CD8-positive, alpha-beta T cell (primary cell): ENCODE measurements at places on chromosomes 12 and 14.

DNA sequence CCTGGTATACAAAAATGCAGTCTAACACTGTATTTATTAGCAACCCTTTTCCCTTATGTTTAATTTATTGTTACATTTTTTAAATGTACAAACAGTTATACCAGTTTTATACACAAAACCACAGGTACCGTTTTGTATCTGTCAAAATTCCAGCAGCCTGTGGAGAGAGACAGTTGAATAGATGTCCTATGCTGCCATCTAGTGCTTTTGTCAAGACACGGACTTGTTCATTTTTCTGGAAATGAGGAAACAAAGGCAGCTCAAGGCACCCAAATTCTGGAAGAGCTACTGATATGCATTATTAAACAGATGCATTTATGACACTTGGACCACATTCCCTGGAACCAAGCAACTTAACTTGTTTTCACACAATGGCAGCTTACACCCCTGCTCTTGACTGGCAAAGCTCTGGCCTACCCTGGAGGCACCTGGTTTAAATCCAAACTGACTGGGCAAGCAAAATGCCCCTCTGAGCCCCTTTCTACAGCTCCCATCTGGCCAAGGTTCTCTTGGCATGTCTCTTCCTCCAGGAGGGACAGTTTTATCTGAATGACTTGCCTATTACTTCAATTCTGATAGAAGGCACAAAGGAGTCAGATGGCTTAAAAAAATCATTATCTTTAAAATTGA, 286.9 kb upstream of the PRKD1 start:
- peak; percentile 2 for DNase-seq

DNA sequence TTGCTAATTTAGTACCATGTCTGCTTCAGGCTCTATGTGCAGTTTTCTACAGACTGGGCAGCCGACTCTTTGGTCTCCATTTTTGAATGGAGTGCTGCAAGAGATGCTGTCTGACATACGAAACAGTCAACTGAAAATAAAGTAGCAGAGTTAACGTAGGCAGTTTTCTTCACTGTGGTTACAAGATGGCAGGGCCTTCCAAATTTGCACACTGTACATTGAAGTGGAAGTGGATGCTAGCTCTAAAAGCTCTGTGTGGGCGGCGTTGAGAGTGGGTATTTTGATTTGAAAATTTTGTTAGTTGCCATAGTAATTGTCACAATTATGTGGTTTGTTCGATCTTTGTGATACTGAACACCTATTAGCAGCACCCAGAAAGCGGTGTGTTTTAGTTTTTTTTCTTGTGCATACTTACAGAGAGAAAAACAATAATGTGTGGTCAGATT, 154.9 kb upstream of the ATP2B1 start:
- peak; percentile 92 for DNase-seq

- no peak for DNase-seq
These were observed 65.5 kb upstream of the SLCO1C1 start for GRCh38 chr12:20629414-20630156.

- no peak for DNase-seq
These were observed 52.7 kb upstream of the HIF1A start for GRCh38 chr14:61642614-61642982.

GRCh38 chr14:105391541-105391940, 6.8 kb upstream of the TEX22 start:
- DNase-seq, result no peak

GRCh38 chr12:23534196-23534595, 415.3 kb downstream of the SOX5 start:
- no peak for DNase-seq

GRCh38 chr12:9936591-9936990, 4.4 kb upstream of the CLEC2A start:
- DNase-seq, result no peak

DNA sequence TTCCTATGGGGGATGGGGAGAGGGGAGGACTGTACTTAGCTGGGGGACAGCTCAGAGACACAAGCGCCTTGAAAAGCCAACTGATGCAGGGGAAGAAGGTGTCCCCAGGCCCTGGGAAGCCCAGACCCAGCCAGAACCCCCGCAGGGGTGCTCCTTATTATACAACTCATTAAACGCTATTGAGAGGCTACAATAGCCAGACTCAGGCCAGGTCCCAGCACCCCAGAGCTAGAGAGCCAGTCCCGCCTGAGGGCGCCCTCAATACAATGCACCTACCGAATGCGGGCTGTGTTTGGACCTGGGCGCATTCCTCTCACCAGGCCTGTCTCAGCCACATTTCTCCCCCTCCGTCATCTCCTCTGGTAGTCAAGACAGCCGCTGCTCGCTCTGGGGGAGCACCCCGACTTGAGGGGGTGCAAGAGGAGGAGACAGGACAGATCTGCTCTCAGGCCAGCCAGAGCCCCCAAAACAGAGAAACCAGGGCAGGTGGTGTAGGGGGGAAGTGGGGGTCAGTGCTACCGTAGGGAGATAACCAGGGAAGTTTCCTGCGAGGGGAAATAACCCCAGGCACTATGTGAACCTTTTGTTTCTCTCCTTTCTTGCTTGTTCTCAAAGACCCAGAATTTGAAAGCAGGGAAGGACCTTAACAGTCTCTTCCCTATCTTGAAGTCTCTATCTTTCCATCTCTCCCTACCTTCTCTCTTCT, 6.1 kb upstream of the ASIC1 start:
- DNase-seq, result no peak

DNA sequence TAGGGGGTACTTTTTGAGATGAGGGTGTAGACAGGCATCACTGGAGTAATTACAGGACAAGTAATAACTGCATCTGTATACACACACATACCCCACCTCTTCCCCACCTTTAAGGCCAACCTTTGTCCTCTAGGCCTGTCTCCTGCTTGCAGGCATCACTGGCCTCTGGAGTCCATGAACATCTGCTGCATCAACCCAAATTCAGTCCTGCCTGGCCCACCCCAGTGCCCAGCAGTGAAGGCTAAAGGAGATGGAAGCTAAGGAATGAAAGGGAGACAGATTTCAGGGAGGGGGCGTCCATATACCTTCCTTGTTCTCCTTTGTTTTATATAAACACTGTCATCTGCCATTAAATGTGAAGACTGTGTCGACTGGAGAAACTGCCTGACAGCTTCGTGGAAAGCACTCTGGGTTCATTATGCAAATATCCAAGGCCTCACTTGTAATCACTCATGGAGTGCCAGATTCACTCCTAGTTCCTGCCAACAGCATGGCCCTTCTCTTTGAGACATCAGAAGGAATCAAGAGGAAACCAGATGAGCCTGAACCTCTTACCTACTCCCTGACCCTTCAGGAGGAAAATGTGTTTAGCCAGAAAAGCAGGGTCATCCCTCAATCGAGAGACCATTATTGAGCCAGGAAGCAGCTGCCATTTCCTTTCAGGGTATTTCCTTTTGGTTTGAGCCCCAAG, 64.4 kb downstream of the SERPINA3 start:
- DNase-seq, result no peak

GRCh38 chr12:54210400-54210790, 21.6 kb upstream of the SMUG1 start:
- DNase-seq, result no peak

GRCh38 chr12:27821259-27821973, 41.4 kb upstream of the MANSC4 start:
- peak; percentile 3 for DNase-seq

DNA sequence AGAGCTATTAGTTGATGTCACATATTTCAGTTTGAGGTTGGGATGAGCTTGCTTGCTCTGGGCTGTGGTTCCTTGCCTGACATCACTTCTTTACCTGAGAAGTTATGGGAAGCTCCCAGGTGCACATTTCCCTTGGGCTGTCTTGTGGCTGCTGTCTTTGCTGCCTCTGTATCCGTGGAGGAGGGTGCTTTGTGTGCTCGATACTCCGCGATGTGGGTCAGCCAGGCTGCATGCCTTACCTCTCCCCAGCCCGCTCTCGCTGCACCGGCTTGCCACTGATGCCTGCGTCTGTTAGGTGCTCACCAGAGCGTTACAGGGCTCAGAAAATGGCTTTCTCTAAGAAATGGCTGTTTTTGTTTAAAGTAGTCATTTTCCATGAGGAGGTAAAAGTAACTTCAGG, 19.6 kb downstream of the PELI2 start:
- no peak for DNase-seq

GRCh38 chr12:54486173-54486867, 11.2 kb upstream of the NCKAP1L start:
- DNase-seq, result no peak

GRCh38 chr12:119840582-119840981, 36.5 kb downstream of the CIT start:
- DNase-seq, result no peak

DNA sequence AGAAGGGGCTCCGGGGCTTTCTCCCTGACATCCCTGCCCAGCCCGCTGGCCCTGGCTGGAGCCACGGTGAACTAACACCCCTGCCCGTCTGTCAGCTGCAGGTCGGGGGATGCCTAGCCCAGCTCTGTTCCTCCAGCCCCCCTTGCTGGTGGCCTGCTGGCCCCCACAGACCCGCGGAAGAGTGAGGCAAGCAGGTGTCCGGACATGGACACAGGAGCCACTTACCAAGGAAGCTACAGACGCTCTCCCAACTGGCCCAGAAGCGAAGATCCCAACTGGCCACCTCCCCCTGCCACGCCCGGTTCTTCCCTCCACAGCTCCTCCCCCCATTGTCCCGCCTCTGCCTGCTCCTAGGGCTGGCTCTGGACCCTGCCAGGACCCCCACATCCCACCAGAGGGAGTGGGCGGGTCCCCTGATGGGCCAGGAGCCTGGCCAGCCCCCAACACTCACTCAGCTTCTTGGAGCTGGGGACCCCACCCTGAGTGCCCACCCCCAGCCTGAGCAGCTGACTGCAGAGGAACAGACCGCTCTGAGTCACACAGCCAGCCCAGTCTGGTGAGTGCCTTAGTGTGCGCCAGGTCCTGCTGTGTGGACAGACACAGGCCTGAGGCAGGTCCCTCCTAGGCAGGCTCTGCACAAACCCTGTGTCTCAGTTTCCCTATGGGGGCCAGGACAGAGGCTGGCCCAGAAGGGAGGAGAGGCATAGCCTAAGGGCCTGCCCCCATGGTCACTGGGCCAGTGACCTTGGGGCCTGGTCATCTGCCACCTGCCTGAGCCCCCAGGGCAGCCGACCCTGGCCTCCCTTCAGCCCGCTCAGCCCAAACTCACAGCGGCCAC, 7.7 kb downstream of the AHNAK2 start:
- DNase-seq, result no peak

GRCh38 chr14:33381717-33382116, 443.0 kb downstream of the NPAS3 start:
- DNase-seq, result no peak

DNA sequence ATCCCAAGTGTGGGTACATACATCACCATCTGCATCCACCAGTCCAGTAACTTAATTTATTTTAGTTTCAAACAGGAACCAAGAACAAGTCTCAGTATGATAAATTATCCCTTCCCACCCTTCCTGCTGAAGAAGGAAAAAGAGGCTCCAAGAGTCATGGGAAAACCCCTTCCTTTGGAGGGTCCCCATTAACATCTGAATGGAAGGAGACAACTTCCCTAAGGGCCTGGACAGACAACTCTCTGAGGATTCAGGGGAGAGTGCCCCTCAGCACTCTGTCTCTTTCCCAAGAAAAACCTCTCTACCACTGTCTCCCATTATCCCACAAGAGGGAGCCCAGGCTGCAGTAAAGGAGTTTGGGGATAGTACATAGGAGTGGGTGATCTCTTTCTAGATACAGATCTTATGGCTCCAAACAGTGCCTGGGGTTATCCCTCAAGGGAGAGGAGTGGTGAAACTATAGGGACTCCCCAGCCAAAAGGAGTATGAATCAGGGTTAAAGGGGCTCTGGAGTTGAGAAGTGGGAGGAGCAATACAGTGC, 6.2 kb downstream of the WNT10B start:
- DNase-seq, result no peak

GRCh38 chr14:70013271-70013873, 134.2 kb downstream of the SMOC1 start:
- no peak for DNase-seq

GRCh38 chr14:63454436-63454835, 88.7 kb downstream of the PPP2R5E start:
- no peak for DNase-seq

- no peak for DNase-seq
These were observed 57.0 kb downstream of the PLEKHG7 start for GRCh38 chr12:92759634-92760268.

- no peak for DNase-seq
These were observed 41.6 kb downstream of the AKAP6 start for GRCh38 chr14:32370714-32371113.

GRCh38 chr14:53882684-53883083, 73.9 kb downstream of the BMP4 start:
- DNase-seq, result no peak

DNA sequence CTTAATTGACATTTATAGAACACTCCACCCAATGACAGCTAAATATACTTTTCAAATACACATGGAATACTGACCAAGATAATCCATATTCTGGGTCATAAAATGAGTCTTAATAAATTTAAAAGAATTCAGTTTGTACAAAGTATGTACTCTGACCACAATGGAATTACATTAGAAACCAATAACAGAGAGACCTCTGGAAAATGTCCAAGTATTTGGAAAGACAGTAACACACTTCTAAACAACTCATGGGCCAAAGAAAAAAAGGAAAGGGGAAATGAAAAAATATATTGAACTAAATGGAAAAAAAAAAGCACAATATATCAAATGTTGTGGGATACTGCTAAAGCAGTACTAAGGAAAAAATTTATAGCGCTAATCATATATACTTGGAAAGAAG, 52.0 kb downstream of the CRACR2A start:
- DNase-seq, result no peak

- peak; percentile 73 for DNase-seq
These were observed 1059.8 kb downstream of the TMEM121 start for GRCh38 chr14:106586098-106586704.

DNA sequence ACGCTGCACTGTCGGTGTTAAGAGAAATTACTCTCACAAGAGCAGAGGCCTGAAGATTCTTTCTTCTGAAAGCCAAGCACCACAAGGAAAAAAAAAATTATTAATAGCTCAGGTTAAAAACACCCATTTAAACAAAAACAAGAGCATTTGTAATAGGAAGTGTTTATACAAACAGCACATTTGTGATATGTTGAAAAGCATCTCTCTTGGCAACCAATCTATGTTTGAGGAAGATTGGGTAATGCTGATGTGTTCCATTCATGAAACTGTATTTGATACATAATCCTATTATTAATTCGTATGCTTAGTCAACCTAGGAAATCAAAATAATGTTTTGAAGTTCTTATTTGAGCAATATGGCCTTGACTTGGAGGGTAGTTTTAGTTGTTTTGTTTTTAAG, 36.5 kb downstream of the SSPN start:
- no peak for DNase-seq
